Activated T-cell treated with anti-CD3 and anti-CD28 coated beads, Interleukin-2, amount 50 U/mL, for 72 hours (primary cell): ENCODE measurements at places on chromosomes 2 and 18. TPM values are rescaled to one million over a fixed set of nuclear protein-coding genes. Genes with fewer than 3 reads are reported as not detected.

- DNase-seq = no peak
These were observed 23.9 kb downstream of the PMAIP1 start for GRCh38 chr18:59923539-59924196.

GRCh38 chr18:69282371-69282770 is 118.3 kb upstream of the DOK6 start:
- DNase-seq = no peak

DNA sequence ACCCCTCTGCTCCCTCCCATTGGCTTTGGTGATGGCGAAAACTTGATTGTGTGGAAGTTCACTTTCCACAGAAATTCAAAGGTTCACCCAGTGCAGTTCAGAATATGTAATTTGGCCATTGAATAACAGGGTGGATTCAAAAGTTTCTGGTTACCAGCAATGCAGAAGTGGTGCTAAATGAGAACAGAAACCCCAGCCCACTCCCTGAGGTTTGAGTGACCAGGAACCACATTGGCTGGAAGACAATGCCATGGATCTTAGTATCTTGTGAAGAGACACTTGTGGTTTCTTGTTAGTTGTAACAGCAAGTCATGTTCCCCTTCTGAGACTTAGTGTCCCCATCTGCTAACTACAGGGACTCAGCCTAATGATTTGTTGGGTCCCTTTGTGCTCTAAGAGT is 49.8 kb downstream of the QPCT start:
- no peak for DNase-seq

DNA sequence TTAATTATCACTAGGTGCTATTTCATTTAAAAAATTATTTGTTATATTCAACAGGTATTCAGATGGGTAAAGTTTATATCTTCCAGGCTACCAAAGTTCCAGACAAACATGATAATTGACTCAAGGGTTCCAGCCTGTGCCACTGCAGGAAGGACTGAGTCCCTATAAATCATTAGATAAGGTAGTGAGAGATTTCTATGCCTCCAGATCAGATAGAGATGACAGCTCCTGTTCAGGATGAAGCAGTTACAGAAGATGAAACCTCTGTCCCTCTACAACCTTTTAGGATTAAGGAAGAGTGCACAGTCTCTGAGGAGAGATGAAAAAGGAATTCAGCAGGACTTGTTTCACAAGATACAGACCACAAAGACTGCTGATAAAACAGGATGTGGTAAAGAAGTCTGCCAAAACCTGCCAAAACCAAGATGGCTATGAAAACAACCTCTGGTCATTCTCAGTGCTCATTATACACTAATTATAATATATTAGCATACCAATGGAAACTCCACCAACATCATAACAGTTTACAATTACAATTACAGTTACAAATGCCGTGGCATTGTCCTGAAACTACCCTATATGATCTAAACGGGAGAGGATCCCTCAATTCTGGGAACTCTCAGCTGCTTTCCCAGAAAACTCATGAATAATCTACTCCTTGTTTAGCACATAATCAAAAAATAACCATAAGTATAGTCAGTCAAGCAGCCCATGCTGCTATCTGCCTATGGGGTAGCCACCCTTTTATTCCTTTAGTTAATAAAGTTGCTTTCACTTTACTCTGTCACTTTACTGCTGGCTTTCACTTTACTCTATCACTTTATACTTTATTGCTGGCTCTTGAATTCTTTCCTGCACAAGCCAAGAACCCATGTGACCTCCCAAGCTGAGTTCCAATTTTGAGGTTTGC is 288.5 kb downstream of the PDE11A start:
- DNase-seq = no peak

DNA sequence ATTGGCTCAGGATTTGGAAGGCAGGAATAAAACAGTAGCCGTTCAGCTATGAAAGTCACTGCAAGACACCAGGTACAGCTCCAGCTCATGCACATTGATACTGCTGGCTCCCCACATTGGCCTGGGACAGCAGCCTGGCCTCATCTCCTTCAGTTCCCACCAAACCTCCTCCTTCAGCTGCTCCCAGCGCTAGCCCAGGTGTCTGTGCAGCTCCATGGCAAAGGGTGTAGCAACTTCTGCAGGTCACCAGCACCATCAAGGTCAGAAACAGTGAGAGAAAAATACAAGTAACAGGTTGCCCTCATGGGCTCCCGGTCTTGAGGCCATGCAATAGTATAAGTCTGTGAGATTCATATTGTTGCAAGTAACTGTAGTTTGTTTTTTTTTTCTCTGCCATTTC is 216.7 kb upstream of the CTAGE1 start:
- DNase-seq = no peak

The GBX2 gene
- total RNA-seq = not detected

The MTIF2 gene
- total RNA-seq = 55.7 TPM

The POTEJ gene
- not detected for total RNA-seq
